ENCODE measurements at places on chromosomes 7 and 10. TPM values are rescaled to one million over a fixed set of nuclear protein-coding genes. Genes with fewer than 3 reads are reported as not detected.

DNA sequence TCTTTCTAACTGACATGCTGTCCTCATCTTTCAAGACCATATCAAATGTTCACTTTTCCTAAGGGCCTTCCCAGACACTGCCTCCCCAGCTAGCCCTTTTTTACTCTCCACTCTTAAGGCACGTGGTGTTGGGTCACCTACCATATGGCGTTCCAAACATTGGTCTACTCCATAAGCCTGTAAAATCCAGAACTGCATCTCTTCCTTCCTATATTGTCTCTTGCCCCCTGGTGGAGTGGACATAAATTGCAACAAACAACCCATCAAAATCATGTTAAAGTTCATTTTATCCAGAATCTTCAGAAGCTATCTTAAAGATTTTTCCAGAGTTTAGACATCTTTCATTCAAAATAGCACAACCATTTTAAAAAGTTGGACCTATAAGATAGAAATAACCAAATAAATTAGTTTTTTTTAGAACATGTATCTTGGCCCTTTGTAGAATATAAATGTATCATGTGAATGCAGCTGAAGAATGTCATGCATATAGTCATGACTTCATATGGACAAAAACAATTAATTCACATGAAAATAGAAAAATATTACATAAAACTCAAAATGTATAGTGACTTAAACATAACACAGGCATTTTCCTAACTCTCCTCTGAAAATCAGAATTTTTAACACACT lies 180.6 kb upstream of the CHRM2 start:
- DNase-seq: no peak
- no peaks in the 10 kb centered on the region for H3K36me3 ChIP-seq
- no peaks in the 10 kb centered on the region for H3K27me3 ChIP-seq
- no peaks in the 10 kb centered on the region for H3K4me1 ChIP-seq

GRCh38 chr10:75916906-75917305 lies 485.5 kb downstream of the LRMDA start:
- H3K27ac ChIP-seq: no peak overlapping the region
- DNase-seq: no peak
- H3K36me3 ChIP-seq: no peaks in the 10 kb centered on the region

GRCh38 chr7:108406222-108406890 lies 49.9 kb downstream of the NRCAM start:
- no peak for DNase-seq
- no peaks in the 10 kb centered on the region for H3K36me3 ChIP-seq
- no peaks in the 10 kb centered on the region for H3K4me1 ChIP-seq
- H3K27ac ChIP-seq: no peak overlapping the region
- H3K4me3 ChIP-seq: no peak overlapping the region

DNA sequence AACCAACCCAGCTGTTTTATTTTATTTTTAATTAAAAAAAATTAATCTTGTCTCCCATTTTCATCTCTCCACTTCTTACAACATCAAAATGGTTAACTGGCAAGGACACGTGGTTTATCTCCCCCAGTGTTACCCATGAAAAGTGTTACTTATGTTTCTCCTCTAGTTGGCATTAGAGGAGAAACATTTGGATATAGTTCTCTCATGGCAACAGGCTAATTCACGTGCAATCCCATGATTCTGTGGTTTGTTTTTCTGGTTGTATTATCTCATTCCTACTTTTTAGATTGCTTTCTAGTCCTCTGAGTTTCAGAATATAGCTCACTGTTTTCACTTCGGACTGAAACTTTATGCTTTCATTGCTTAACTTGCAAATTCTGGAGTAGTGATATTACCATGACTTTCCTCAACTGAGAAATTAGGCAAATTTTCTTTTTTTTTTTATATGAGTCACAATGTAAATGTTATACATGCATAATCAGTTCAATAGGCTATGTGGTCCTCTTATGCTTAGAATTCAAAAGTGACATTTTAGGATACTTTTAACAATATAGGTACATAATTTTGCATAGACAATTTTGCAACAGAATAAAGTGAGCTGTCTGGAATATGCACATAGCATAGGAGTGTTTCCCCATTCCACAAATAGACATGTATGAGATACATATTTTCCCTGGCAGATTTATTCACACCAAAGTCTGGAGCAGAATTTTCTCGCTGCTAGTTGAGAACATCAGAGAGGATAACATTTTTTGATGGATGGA lies 43.0 kb downstream of the LHFPL3 start:
- no peak overlapping the region for H3K27ac ChIP-seq
- H3K4me3 ChIP-seq: no peak overlapping the region
- DNase-seq: no peak
- H3K36me3 ChIP-seq: no peaks in the 10 kb centered on the region

GRCh38 chr7:117489430-117489829 lies 9.6 kb downstream of the CFTR start:
- no peaks in the 10 kb centered on the region for H3K36me3 ChIP-seq
- H3K27me3 ChIP-seq: no peaks in the 10 kb centered on the region
- no peaks in the 10 kb centered on the region for H3K4me1 ChIP-seq
- DNase-seq: no peak

DNA sequence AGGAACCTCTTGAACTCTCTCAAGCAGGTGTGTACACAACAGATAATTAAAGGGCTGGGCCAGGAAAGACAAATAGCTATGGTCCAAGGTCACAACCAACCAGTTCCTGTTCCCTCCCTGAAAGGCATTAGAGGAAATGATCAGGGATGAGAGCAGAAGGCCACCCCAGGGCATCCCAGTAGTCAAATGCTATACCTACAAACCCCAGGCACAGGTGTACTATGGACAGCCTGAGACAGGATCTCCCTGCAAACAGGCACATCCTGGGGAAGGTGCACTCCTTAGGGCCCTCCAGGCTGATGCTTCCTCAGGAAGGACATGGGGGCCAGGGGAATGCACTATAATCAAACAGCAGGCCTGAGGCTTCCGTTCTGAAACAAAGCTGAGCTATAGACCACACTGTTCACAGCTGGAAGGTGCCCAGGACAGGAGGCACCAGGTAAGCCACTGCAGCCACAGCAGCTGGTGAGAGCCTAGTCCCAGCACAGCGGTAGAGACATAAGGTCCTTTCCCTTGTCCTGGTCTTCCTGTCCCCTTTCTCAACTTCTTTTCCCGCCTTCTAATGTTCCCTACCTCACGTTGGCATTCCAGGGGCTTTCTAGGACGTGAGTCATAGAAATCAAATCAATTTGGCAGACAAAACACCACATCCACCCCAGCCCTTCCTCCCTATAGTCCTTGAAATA lies 13.3 kb downstream of the PARP12 start:
- no peaks in the 10 kb centered on the region for H3K36me3 ChIP-seq
- no peak for DNase-seq
- no peak overlapping the region for H3K27ac ChIP-seq
- H3K4me3 ChIP-seq: no peak overlapping the region
- no peaks in the 10 kb centered on the region for H3K27me3 ChIP-seq

Gene MYL7
- total RNA-seq: 1.5 TPM

Gene CXCL12
- total RNA-seq: 29.1 TPM

Gene OAT
- 97.4 TPM for total RNA-seq

All from ovary (tissue), 10 donors.